ENCODE measurements at places on chromosomes 6 and 20.

DNA sequence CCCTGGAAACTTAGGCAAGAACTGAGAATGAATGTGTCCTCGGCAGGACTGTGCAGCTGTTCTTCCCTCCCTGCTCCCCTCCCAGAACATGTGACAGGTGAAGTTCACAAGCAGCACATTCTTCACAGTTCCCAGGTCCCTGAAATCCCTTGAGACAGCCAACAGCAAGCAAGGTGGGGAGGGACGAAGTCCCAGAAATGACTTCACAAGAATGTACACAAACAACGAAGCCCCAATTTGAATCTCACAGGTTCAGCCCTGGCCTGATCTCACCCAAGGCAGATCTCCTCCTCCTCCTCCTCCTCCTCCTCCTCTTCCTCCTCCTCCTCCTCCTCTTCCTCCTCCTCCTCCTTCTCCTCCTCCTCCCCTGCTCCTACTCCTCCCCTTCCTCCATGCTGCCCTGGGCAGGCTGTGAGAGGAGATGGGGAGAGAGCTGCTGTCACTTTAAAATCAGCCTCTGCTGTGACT lies 32.4 kb downstream of the WRNIP1 start:
- no peak for DNase-seq

DNA sequence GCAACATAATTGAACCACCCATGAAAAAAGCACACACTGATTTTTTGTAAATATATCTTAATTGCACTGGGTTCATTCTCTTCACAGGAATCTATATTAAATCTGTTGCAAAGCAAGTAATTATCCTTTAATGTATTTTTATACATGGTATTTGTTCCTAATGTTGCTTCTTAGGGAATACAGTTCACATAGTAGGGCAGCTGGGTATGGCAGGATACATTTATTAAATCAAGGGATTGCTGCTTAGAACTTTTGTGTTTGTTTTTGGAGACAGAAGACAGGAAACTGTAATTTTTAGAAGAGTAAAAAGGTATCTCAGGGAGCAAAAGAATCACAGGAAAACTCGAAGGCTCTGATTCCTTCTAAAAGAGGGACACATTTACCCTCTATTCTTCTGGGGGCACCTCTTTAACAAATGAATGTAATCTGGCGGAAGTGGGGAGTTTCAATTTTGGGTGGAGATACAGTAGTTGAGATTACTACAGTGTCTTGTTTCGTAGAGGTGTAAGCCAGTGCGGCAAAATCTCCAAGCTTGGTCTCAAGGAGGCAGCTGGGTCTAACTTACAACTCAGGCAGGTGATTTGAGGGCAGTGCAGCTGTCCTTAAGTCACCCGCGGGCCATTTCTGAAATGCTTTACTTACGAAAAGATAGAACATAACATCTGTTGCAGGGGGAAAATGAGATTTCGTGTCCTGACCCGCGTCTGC lies 812 bp upstream of the SMIM13 start:
- DNase-seq = no peak

DNA sequence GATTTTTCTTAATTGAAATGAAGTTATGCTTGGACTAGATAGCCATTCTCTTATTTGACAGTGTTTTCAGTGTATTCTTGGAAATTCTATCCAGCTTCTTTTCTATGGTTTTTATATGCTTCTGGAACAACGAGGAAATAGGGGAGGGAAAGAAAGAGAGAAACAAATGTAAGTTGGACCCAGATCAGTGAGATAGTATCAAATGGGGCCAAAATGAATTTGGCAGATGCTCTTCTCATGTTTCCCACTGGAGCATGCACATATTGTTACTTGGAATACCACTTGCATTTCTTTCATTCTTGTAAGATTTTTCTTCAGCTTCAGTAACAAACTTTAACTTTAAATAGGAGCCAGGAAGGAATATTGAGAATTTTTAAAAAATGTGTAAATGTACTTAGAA lies 312.3 kb downstream of the PRL start:
- no peak for DNase-seq

- no peak for DNase-seq
Observed at GRCh38 chr20:2619961-2620595, 32.4 kb upstream of the NOP56 start.

DNA sequence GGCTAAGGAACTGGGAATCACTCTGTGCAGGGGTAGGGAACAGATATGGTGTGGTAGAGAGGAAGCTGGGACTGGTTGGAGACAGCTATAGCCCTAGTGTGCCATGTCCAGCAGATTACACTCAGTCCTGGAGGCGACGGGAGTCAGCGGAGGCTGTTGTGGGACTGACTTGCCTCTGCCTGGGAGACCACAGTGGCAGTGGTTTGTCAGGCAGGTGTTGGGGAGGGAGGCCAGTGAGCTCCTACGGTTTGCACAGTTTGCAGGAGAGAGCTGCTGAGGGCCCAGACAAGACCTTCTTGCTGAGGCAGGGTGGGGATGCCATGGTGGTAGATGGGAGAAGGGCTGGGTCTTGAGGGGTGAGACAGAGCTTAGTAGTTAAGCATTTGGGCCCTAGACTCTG lies 4.9 kb downstream of the PLCG1 start:
- DNase-seq = peak; percentile 74

DNA sequence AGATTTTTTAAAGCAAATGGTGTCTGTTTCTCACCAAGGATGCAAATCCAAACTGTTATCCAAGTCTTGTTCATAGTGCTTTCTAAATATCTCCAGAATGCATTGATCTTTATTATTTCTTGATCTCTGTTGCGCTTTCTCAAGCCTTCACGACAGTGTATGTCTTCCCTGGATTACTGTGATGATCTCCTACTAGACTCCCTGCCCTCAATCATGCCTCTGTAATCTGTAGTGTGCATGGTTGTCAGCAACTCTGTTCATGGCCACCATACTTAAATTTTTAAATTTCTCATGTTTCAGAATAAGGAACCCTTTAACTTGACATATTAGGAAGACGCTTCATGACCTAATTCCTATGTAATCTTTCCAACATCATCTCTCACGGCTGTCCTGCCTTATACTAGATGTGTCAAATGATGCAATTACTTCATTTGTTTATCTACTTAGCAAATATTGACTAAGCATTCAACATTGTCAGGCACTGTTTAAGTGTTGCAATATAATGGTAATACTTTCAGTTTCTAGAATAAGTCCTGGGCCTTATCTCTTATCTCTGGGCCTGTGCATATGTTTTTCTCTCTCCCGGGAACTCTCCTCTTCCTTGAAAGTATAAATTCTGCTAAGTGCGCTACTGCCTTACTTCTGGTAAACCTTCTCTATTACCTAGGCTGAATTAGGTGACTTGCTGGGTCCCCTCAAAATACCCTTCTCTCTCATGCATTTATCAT lies 25.6 kb upstream of the AHI1 start:
- DNase-seq = peak; percentile 47

- DNase-seq = no peak
Observed at GRCh38 chr6:25086500-25087091, 150.8 kb upstream of the RIPOR2 start.

- DNase-seq = no peak
Observed at GRCh38 chr20:54179946-54180345, 6.2 kb upstream of the CYP24A1 start.

DNA sequence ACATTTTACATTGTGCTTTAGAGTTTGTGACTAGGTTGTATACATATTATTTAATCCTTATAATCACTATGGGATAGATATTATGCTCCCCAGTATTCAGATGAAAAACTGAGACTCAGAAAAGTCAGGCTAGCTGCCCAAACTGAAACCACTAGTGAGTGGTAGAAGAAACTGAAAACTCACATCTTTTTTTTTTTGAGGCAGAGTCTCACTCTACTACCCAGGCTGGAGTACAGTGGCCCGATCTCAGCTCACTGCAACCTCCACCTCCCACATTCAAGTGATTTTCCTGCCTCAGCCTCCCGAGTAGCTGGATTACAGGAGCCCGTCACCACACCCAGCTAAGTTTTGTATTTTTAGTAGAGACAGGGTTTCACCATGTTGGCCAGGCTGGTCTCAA lies 22.2 kb downstream of the RNF24 start:
- DNase-seq = peak; percentile 67

DNA sequence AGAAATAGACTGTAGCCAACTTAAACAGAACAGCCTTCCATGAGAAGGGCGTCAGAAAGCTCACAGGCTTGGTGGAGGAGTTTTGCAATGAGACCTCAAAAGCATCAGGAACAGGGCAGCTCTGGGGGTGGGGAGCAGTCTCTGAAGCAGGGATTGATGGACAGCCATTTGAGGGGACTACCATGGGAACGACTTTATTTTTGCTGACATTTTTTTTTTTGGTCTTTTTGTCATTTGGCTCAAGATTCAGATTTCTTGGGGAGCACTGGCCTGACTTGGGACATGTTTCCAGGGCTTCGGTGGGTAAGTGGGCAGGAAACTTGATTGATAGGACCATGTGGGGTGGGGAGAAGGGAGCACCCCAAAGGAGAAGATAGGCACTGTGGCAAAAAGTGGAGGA lies 32.1 kb upstream of the SCP2D1 start:
- no peak for DNase-seq

DNA sequence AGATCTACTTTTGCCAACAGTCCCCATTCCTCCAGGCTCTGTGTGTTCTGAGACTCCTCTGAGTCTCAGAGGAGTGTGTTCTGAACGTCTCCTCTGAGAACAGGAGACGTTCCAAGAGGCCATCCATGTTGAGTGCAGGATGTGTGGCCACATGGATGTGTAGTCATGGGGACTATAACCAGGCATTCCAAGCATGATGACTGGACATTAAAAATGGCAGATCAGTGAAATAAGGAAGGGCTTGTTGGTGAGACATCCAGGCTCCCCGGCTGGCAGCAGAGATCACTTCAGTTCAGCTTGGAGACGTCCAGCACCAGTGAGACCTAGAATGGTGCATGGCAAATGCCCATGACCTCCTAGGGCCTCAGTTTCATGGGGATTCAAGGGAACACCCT lies 34.3 kb upstream of the POU5F1 start:
- DNase-seq = peak; percentile 55

- no peak for DNase-seq
Observed at GRCh38 chr20:50153153-50153499, 397 bp downstream of the PEDS1 start.
